Temporal lobe (tissue), 4 donors: ENCODE measurements at places on chromosomes 4 and X. TPM values are rescaled to one million over a fixed set of nuclear protein-coding genes. Genes with fewer than 3 reads are reported as not detected.

Gene GPRIN3
- 39.6 TPM for total RNA-seq

Gene POU3F4
- 11.1 TPM for total RNA-seq

Gene DRD5
- total RNA-seq, result 0.74 TPM

Gene COL4A6
- total RNA-seq, result 3.2 TPM

Gene ATP10D
- total RNA-seq, result 7.1 TPM

Gene BST1
- total RNA-seq, result 2.7 TPM

Gene CSAG3
- total RNA-seq, result not detected

Gene GPR82
- total RNA-seq, result not detected

Gene FHDC1
- total RNA-seq, result 7.9 TPM

Gene ERCC6L
- total RNA-seq, result 0.74 TPM

Gene TMEM255A
- 3.0 TPM for total RNA-seq

Gene NDP
- 24.3 TPM for total RNA-seq

Gene PRR32
- total RNA-seq, result not detected

Gene PPBP
- total RNA-seq, result 2.0 TPM

Gene NAA11
- not detected for total RNA-seq

Gene ASMT
- 0.25 TPM for total RNA-seq

Gene G3BP2
- total RNA-seq, result 277 TPM

Gene ADH1B
- under 0.01 TPM for total RNA-seq

Gene PNMA6F
- total RNA-seq, result 0.49 TPM

Gene MND1
- 5.7 TPM for total RNA-seq

Gene H2AZ1
- total RNA-seq, result 78.9 TPM

Gene RHOXF1
- total RNA-seq, result not detected

Gene NWD2
- 29.0 TPM for total RNA-seq

Gene FAM133A
- 1.2 TPM for total RNA-seq

Gene TRIM60
- not detected for total RNA-seq

Gene FGD1
- total RNA-seq, result 11.1 TPM

Gene YY2
- total RNA-seq, result 0.98 TPM

Gene PLRG1
- total RNA-seq, result 56.5 TPM

Gene FOXP3
- 0.25 TPM for total RNA-seq

Gene NPY1R
- total RNA-seq, result 129 TPM

Gene XAGE2
- total RNA-seq, result not detected
